ENCODE measurements at places on chromosomes 1 and 21.
A peak's percentile ranks its signal among the peaks of the same experiment; 100 is the strongest.

DNA sequence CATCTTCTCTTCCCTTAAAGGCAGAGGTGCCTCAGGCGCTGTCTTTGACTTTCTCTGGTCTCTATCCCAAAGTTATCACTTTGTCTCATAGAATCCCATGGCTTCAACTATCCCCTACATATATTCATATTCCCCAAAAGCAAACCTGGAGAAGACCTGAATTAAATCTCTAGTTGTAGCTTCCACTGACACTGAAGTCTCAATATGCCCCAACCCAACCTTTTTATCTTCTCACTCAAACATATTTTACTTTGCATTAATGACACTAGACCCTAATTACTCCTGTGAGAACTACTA is 354.5 kb upstream of the DUSP10 start:
- DNase-seq = no peak

DNA sequence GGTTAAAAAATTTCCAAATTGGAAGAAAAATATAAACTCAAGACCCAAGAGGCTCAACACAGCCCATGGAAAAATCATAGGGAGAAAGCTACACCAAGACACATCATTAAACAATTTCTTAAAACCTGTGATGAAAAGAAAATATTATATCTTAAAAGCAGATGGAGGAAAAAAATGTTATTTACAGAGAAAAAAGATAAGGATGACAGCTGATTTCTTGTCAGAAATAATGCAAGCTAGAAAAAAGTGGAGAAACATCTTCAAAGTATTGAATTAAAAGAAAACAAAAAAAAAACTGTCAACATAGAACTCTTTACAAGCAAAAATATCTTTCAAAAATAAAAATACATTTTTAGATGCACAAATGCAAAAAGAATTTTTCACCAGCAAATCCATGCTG is 930.5 kb downstream of the ADGRL2 start:
- no peak for DNase-seq

- DNase-seq = peak; percentile 68
Observed at GRCh38 chr1:38858833-38859560, 575 bp downstream of the RRAGC start.

DNA sequence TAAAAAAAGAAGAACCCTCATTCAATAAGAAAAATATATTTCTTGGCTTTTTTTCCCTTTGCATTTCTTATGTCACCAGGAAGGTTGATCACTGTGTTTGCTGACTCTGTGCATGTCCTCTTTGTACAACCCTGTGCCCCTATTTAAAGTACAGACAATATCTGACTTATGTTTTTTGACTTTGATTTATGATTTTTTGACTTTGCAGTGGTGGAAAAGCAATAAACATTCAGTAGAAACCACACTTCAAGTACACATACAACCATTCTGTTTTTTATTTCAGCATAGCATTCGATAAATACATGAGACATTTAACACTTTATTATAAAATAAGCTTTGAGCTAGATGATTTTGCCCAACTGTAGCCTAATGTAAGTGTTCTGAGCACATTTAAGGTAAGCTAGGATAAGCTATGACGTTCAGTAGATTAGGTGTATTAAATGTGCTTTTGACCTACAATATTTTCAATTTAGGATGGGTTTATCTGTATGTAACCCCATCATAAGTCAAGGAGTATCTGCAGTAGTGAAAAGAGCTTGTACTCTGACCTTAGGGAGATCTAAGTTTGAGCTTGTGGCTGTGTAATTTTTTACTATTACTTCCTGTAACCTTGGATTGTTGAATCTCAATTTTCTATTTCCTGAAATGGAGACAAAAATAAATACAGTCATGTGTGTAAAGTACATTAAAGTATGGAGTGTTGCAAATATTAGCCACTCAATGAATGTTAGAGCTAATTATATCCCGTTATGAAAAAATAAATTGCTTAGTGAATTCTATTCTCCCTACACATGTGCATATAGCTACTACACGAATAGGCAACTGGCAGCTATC is 1.2 kb downstream of the RNASEL start:
- no peak for DNase-seq

DNA sequence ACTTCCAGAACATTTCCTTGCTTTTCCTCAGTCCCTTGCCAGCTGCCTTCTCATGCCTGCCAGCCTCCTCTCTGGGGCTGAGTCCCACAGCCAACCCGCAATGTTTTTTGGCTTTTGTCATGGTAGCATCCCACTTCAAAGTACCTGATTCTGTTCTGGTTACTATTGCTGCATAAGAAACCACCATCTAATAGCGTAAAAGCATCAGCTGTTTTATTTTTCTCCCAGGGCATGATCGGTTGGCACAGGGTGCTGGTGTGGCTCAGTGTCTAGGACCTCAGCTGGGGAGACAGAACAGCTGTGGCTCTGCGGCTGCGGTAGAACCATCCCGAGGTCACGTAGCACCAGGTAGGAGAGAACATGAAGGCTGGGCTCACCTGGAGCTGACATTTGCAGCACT is 8.9 kb upstream of the PRMT2 start:
- DNase-seq = no peak

- DNase-seq = no peak
Observed at GRCh38 chr1:9466780-9467758, 72.2 kb upstream of the SLC25A33 start.

DNA sequence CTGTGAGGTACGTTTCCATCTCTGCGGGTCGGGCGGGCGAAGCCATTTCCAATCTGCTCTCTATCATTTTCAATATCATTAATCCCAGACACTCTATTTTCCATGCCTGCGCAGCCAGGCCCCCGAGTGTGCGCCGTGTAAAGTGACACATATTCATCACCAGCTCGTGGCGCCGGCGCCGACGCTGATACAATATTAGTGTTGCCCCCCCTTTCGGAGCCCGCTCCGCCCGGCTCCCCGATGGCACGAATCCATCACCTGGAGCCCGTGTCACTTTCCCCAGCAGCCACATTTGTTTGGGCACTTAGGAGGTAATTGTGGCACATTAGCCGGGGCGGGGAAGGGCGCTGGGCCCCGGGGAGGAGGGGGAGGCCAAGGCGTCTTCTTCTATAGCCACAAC is 33.7 kb upstream of the DMBX1 start:
- no peak for DNase-seq
